ENCODE measurements at places on chromosomes 4 and X.

DNA sequence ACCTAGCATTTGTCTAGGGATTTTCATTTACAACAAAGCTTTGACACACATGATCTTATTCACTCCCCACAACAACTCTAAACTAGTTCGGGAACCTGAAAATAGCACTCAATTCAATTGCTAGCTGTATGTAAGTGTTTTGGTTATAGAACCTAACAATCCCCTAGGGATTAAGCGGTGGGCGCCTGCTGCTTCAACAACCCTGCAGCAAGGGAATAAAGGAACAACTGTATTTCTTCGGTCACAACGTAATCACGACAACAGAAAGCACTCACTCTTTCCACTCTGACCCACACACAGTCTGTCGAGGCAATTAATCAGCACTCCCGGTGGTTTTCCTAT is 674 bp upstream of the DIAPH2 start:
- DNase-seq: no peak
- H3K4me3 ChIP-seq: peak overlapping the region; percentile 91
- H3K27me3 ChIP-seq: no peaks in the 10 kb centered on the region
- peak overlapping the region; percentile 84 for H3K27ac ChIP-seq

GRCh38 chr4:78297116-78297800 is 240.1 kb downstream of the FRAS1 start:
- H3K27ac ChIP-seq: no peak overlapping the region
- no peak for DNase-seq
- no peak overlapping the region for H3K4me3 ChIP-seq
- H3K27me3 ChIP-seq: no peaks in the 10 kb centered on the region
- no peaks in the 10 kb centered on the region for H3K36me3 ChIP-seq

GRCh38 chr4:81424336-81424735 is 47.4 kb downstream of the RASGEF1B start:
- DNase-seq: no peak
- H3K4me3 ChIP-seq: no peak overlapping the region
- H3K27me3 ChIP-seq: no peaks in the 10 kb centered on the region
- H3K27ac ChIP-seq: no peak overlapping the region
- H3K36me3 ChIP-seq: peaks cover 51% of the 10 kb centered on the region
- peaks cover 44% of the 10 kb centered on the region for H3K4me1 ChIP-seq

DNA sequence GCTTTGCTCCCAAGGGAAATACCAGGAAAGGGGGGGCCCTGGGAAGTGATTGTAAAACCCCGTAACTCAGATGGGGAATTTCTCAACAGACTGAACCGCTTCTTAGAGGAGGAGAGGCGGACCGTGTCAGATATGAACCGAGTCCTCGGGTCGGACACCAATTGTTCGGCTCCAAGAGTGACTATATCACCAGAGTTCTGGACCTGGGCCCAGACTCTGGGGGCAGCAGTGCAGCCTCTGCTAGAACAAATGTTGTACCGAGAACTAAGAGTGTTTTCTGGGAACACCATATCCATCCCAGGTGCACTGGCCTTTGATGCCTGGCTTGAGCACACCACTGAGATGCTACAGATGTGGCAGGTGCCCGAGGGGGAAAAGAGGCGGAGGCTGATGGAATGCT is 1.0 kb downstream of the PNMA3 start:
- peaks cover 6% of the 10 kb centered on the region for H3K27me3 ChIP-seq
- no peaks in the 10 kb centered on the region for H3K36me3 ChIP-seq
- peaks cover 4% of the 10 kb centered on the region for H3K4me1 ChIP-seq
- no peak overlapping the region for H3K27ac ChIP-seq

DNA sequence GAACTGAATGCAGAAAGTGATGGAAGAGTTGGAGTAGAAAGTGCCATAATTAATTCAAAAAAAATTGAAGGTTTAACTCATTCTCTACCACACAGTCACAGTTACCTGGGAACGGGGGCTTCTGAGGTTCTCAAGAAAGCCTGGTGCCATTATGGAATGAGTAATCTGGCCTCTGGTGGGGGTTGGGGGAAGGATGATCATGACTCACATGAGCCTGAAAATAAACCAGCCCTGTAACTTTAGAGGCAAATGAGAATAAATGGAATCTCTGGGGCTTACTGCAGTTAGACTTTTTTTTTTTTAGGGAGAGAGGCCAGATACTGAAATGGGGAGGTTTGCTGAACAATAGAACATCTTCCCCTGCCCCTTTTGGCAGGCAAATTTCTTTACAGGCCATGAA is 55.3 kb downstream of the SOD3 start:
- H3K27me3 ChIP-seq: peaks cover 2% of the 10 kb centered on the region
- no peaks in the 10 kb centered on the region for H3K4me1 ChIP-seq
- no peaks in the 10 kb centered on the region for H3K36me3 ChIP-seq
- DNase-seq: no peak
- H3K27ac ChIP-seq: no peak overlapping the region
- H3K4me3 ChIP-seq: no peak overlapping the region

DNA sequence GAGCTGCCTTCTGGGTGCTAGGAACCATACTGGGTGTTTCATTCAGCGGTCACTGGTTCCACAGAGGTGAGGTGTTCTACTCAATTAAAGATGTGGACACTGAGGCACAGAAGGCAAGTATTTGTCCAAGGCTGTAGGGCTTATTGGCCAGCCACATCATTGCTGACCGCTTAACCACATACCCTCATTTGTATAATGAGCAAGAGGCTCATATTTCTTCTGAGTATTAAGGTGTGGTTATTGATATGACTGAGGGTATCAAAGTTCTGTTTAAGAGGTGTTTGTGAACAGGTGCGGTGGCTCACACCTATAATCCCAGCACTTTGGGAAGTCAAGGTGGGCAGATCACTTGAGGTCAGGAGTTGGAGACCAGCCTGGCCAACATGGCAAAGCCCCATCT is 14.3 kb downstream of the RNF4 start:
- no peak overlapping the region for H3K4me3 ChIP-seq
- DNase-seq: no peak
- H3K27ac ChIP-seq: peak overlapping the region; percentile 92
- no peaks in the 10 kb centered on the region for H3K27me3 ChIP-seq

- H3K36me3 ChIP-seq: no peaks in the 10 kb centered on the region
- no peaks in the 10 kb centered on the region for H3K27me3 ChIP-seq
- peaks cover 62% of the 10 kb centered on the region for H3K4me1 ChIP-seq
Measured at GRCh38 chr4:75102787-75103085, 169.8 kb downstream of the PARM1 start.

- no peak overlapping the region for H3K4me3 ChIP-seq
- no peaks in the 10 kb centered on the region for H3K27me3 ChIP-seq
- H3K4me1 ChIP-seq: no peaks in the 10 kb centered on the region
- no peak overlapping the region for H3K27ac ChIP-seq
- no peaks in the 10 kb centered on the region for H3K36me3 ChIP-seq
- DNase-seq: no peak
Measured at GRCh38 chr4:165450871-165451270, 72.1 kb downstream of the CPE start.

- no peak for DNase-seq
- H3K27ac ChIP-seq: peak overlapping the region; percentile 69
- peak overlapping the region; percentile 33 for H3K4me3 ChIP-seq
- H3K36me3 ChIP-seq: peaks cover 56% of the 10 kb centered on the region
Measured at GRCh38 chr4:39754309-39754708, 56.4 kb downstream of the UBE2K start.

- no peak for DNase-seq
- no peak overlapping the region for H3K4me3 ChIP-seq
- H3K27me3 ChIP-seq: no peaks in the 10 kb centered on the region
- H3K36me3 ChIP-seq: peaks cover 10% of the 10 kb centered on the region
- H3K27ac ChIP-seq: no peak overlapping the region
- peaks cover 15% of the 10 kb centered on the region for H3K4me1 ChIP-seq
Measured at GRCh38 chr4:163113921-163114713, 52.6 kb downstream of the NAF1 start.

- no peak for DNase-seq
- no peaks in the 10 kb centered on the region for H3K27me3 ChIP-seq
- H3K4me1 ChIP-seq: peaks cover 54% of the 10 kb centered on the region
- H3K4me3 ChIP-seq: peak overlapping the region; percentile 91
Measured at GRCh38 chrX:13688384-13688957, 457 bp upstream of the RAB9A start.

DNA sequence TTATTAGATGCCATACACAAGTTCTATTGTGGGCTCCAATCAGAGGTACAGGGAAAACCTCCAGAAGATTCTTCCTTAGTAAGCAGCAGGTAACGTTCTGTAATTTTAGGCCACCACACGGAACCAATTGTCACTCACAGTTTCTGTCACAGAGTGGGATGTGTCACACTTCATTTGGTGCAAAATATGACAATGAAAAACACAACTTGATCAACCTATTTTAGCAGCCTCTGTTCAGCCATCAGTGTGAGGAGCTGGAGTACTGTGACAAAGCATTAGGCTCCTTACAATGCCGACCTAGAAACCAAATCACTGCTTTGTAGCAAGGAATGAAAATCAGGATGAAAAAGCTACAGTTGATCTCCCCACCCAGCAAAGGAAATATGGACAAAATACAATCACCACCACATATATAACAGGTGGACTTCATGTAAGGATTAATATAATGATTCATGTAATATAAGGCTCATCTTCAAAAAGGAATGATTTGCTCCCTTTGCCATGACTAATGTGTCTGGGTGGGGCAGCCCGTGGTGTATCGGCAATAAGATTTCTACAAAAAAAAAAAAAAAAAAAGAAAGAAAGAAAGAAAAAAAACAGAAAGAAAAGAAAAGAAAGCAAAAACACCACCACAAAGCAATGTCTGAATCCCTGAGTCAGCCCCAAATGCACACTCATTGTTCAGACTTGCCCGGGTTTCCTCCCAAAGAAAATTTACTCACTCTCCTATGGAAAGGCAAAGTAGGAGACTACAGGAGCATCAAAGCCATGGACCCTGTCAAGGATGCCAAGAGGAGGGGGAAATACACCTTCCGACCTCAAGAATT is 36.0 kb downstream of the SLC9A7 start:
- DNase-seq: no peak
- no peak overlapping the region for H3K4me3 ChIP-seq
- peaks cover 68% of the 10 kb centered on the region for H3K4me1 ChIP-seq
- H3K36me3 ChIP-seq: peaks cover 7% of the 10 kb centered on the region
- no peaks in the 10 kb centered on the region for H3K27me3 ChIP-seq

- H3K4me3 ChIP-seq: no peak overlapping the region
- no peaks in the 10 kb centered on the region for H3K36me3 ChIP-seq
- no peaks in the 10 kb centered on the region for H3K4me1 ChIP-seq
- H3K27ac ChIP-seq: no peak overlapping the region
Measured at GRCh38 chr4:189530848-189531247, 409.8 kb upstream of the FRG1 start.

- DNase-seq: no peak
- no peaks in the 10 kb centered on the region for H3K4me1 ChIP-seq
- H3K27ac ChIP-seq: no peak overlapping the region
- H3K4me3 ChIP-seq: no peak overlapping the region
Measured at GRCh38 chr4:134585972-134586371, 384.4 kb upstream of the PABPC4L start.

DNA sequence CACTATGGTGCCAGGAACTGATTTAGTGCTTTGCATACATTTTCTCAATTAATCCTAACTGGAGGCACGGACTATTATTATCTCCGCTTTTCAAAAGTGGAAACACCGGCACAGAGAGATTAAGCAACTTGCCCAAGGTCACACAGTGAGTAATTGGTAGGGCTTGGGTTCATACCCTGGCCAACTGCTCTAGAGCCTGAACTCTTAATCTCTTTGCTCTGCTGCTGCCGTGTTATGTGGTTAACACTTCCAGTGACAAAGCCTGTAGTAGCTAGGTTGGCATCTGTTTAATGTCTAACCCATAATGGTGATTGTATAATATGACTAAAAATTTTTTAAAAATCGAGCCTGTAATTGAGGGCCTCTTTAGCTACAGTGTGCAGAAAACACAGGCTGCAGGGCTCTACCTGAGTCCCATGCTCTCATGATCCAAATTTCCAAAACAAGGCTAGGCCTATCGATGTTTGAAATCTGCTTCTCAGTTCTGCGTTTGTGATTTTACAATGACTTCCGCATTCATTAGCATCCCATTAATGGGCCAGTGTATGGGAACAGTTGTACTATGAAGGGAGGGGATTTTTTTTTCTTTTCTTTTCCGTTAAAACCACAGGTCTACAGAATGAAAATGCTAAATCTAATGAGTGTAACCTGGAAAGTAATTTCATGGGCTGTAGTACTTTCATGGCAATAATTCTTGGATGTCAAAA is 219.3 kb upstream of the JADE1 start:
- H3K27ac ChIP-seq: no peak overlapping the region
- no peaks in the 10 kb centered on the region for H3K36me3 ChIP-seq
- H3K4me3 ChIP-seq: no peak overlapping the region
- H3K4me1 ChIP-seq: no peaks in the 10 kb centered on the region
- H3K27me3 ChIP-seq: no peaks in the 10 kb centered on the region
- no peak for DNase-seq

GRCh38 chr4:144575181-144575580 is 70.8 kb upstream of the HHIP start:
- H3K4me3 ChIP-seq: no peak overlapping the region
- no peak overlapping the region for H3K27ac ChIP-seq
- peaks cover 9% of the 10 kb centered on the region for H3K4me1 ChIP-seq
- no peaks in the 10 kb centered on the region for H3K36me3 ChIP-seq
- no peak for DNase-seq

- H3K4me3 ChIP-seq: peak overlapping the region; percentile 94
- no peaks in the 10 kb centered on the region for H3K27me3 ChIP-seq
- DNase-seq: no peak
- H3K36me3 ChIP-seq: peaks cover 57% of the 10 kb centered on the region
- H3K27ac ChIP-seq: peak overlapping the region; percentile 94
- peaks cover 72% of the 10 kb centered on the region for H3K4me1 ChIP-seq
Measured at GRCh38 chr4:83108101-83108861, 6.2 kb downstream of the PLAC8 start.

Measured in activated B cell treated with CpG ODN at 0.5 μM for 24 hours (primary cell).